ENCODE measurements at places on chromosomes 2 and 18.

GRCh38 chr2:121061633-121062032 is 223.4 kb downstream of the TFCP2L1 start:
- DNase-seq: no peak

DNA sequence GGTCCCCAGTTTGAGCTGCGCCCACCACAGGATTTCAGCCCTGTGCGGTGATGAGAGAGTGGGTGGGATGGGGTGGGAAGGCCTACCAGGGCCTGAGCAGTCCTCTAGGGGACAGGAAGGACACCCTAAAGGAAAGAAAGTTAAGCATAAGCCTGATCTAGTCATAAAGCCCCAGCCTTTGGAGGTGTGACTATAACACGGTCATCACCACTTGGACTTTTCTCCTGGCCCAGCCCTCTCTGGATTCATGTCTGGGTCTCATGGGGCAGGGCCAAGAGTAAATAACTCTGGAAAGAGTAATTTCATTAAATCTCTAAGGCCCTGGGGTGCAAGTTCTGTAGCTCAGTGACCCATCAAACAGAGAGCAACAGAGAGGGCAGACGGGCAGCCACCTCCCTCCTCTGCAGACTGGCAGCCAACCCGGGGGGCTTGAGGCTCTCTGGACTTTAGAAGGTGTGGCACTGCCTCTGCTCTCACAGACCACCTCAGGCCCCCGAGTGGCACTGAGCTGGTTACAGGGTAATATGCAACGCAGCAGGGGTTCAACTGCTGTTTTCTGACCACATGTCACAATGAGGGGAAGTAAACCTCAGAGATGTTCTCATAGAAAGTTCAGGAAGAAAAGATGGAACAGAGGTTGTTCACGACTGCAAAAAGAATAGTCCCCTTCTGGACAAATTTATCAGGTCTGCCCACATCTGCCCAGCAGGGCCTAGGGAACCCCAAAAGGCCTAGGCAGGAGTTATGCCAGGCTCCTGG is 41.5 kb downstream of the TGFA start:
- no peak for DNase-seq

DNA sequence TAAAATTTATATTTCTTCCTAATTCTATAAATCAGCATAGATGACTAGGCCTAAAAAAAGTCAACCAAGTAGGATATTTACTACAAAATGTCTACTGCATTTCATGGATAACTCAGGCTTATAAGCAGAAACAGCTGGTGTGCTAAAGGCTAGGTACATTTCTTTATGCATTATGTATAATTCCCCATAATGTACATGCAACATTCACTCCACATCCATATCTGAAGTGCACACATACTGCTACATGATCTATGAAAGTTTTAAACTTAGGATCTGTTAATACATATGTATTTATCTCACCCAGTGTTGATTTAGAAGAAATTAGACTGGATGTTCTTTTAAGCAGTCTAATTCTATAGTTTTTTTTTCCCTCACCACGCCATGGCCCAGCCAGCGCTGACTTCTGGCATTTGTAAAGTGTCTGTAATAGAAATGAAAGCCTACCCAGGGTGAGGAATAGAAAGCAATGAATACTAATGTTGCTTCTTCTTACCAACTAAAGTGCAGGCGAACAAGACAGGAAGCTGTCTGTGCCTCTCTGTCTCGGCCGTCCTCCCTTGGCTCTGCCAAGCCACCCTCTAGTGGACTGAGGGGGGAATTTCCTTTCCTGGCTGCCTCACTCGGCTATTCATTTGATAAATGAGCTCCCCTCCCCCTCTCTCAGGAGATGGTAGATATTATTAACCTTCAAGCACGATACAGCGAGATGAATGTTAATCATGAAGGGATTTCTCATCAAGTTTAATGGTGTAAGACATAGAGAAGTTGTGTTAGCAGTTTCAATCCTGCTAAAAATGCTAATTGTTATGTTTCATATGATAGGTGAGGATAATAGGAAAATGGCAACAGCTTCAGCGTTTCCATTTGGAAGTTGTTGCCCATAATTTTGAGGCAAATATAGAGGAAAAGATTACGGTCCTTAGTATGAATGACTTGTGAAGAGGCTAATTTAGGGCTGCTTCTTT is 384.5 kb downstream of the MTX2 start:
- DNase-seq: peak; percentile 75

- no peak for DNase-seq
Measured at GRCh38 chr18:76538846-76539245, 43.8 kb upstream of the ZNF516 start.

- DNase-seq: peak; percentile 74
Measured at GRCh38 chr2:126244937-126245336, 411.0 kb upstream of the GYPC start.

GRCh38 chr2:128214866-128215460 is 103.7 kb downstream of the HS6ST1 start:
- DNase-seq: no peak

- no peak for DNase-seq
Measured at GRCh38 chr2:7030810-7031209, 113.6 kb downstream of the RNF144A start.

GRCh38 chr2:126900646-126901319 is 2.1 kb downstream of the TEX51 start:
- no peak for DNase-seq

DNA sequence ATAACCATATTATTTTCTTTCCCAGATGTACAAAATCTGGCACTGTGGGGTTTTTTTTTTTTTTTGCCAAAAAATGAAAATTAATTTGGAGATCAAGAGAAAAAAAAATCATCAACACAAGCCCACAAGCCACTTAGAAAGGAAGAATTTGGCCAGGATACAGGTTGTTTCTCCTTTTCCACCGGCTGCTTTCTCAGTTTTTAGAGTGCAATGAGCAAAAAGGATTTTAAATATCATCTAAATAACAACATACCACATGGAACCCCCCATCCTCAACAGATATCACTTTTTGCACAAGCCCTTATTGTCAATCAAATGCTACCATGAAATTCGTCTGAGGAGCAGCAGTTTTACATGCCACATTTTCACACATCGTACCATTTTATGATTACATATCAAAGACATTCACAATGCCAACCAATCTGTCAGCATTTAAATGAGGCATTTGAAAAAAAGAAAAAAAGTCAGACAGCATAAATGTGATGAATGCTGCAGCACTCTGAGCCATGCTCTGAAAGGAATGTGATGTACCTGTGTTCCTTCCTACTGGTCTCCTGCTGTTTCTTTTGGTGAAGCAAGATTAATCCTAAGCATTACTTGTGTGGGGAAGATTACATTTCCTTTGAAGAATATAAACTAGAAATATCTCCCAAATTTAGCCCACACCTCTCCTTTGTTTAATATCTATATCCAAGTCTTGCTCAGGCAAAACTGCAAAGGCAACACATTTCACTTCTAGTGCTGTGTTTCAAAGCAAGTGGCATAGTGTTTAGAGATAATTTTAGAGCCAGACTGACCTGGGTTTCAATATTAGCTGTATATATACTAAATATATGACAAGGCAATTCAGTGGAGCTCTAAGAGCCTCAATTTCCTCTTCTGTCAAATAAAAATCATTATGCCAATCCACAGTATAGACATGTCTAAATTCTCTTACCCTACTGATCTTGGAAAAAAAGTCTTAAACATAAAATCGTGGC is 391.3 kb downstream of the CMPK2 start:
- DNase-seq: no peak

DNA sequence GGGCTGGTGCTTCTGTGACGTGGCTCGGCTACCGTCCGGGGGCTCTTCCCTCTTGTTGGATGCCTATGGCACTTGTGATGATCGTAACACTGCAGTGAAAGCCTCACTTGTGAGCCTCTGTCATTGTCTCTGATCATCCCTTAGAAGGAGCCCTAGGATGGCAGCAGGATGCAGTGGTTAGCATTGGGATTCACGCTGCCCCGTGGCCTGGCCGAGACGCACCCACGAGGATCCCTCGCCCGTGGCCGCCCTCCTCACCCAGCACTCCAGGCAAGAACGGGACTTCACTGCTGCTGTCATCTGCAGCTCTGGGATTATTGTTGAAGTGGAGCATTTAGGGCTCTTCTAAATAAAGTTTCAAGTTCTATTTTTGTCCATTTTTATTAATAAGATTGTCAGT is 46.8 kb upstream of the CTDP1 start:
- no peak for DNase-seq

DNA sequence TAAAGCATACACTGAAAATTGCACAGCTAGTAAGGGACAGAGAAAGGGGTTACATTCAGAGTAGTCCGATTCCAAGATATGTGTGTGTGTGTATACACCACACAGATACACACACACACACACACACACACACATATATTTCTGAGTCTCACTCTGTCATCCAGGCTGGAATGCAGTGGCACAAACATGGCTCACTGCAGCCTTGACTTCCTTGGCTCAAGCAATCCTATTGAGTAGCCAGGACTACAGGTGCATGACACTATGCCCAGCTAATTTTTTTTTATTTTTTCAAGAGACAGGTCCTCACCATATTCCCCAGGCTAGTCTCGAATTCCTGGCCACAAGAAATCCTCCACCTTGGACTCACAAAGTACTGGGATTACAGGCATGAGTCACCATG is 68.1 kb upstream of the ITPRID2 start:
- no peak for DNase-seq

DNA sequence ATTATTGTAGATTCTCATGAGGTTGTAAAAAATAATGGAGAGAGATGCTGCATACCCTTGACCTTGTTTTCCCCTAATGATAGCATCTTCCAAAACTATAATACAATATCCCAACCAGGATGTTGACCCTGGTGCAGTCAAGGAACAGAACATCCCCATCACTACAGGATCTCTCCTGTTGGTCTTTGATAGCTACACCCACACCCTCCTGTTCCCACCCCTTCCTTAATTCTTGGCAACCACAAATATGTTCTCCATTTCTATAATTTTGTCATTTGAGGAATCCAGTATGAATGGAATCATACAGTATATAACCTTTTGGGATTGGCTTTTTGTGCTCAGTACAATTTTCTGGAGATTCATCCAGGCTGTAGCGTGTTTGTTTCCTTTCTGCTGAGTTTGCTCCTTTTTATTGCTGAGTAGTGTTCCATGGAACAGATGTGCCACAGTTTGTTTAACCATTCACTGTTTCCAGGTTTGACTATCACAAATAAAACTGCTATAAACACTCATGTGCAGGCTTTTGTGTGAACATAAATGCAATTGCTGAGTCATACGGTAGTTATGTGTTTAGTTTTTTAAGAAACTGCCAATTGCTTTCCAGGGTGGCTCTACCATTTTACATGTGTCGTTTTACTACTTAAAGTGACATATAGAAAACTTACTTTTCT is 22.2 kb downstream of the MCFD2 start:
- DNase-seq: no peak

- no peak for DNase-seq
Measured at GRCh38 chr2:70083344-70084156, 3.7 kb upstream of the PCBP1 start.

- no peak for DNase-seq
Measured at GRCh38 chr2:23681356-23682140, 245.4 kb downstream of the ATAD2B start.

GRCh38 chr18:55524353-55525073 is 63.5 kb downstream of the TCF4 start:
- no peak for DNase-seq

DNA sequence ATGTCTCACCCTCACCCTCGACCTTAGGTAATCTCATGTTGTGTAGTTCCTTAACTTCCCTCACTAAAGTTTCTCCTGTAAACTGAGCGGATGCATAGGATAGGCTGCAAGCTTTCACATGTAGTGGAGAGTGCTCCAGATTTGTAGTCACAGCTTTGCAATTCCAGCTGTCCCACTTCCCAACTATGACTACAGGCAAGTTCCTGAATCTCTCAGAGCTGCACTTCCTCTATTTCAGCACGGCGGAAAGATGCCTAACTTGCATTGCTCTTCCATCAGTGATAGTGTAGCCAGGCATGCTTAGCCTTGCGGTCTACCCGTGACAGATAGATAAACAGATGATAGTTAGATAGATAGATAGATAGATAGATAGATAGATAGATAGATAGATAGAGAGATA is 183.1 kb upstream of the CCDC68 start:
- DNase-seq: no peak

DNA sequence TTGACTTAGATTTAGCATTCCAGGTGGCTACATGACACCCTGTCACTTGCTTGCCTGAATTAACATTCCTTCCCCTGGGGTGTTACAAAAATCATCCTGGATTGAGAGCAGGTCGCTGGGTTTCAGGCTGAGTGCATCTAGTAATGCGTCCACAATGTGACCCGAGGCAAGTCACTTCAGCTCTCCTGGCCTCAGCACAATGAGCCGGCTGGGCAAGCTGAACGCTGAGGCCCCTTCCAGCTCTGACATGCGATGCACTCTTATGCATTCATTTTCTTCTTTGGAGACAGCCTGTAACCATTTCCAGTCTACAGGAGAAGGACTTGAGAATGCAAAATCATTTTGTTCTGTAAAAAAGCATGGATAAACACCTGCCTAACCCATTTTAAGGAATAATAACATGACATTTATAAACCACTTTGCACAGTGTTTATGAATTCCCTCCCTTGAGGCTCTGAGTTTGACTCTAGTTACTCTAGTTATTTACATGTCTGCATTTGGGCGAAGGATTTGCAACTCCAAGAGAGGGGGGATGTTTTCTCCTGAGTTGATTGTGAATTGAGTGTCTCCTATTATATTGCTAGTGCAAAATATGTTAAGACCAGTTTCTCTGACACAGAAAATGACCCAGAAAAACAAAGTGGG is 63.0 kb upstream of the CPO start:
- DNase-seq: peak; percentile 80

GRCh38 chr2:8234757-8235374 is 447.0 kb upstream of the ID2 start:
- no peak for DNase-seq

DNA sequence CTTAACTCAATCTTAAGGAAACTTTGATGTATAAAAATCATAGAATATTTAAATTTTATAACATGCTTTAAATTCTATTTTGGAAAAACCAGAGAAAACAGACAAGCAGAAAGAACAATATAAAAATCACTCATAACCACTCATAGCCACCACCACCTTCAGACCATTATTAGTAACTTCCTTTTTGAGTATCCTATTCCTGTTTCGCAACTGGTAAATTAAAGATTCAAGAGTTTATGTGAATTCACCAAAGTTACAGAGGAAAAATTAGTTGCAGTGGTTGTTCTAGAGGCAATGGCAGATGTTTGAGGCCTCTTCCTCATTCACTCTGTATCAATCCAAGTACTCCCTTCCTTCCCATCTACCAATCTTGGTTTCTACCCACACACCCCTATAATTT is 49.3 kb upstream of the PROKR1 start:
- no peak for DNase-seq

DNA sequence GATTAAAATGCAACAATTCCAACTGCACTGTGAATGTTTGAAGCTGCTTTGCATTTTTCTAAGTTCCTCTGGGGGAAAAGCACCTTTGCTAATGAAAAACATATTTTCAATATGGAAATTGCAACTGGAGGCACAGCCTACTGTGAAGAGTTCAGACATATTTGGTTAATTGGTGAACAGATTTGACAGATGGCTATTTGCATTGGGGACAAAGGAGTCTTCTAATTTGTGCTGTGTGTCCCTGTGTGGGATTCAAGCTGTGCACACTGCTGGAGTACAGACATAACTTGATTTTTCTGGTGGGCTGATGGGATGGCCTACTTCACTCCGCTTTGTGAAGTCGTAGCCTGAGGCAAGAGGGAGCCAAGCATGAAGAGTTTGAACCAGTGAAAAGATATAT is 40.7 kb upstream of the ARHGAP25 start:
- no peak for DNase-seq

GRCh38 chr18:2123077-2123476 is 448.2 kb downstream of the METTL4 start:
- no peak for DNase-seq
